ENCODE measurements at places on chromosomes 1 and 21. TPM values are rescaled to one million over a fixed set of nuclear protein-coding genes. Genes with fewer than 3 reads are reported as not detected.

- no peaks in the 10 kb centered on the region for H3K27me3 ChIP-seq
- no peaks in the 10 kb centered on the region for H3K36me3 ChIP-seq
- H3K27ac ChIP-seq, result no peak overlapping the region
- H3K4me1 ChIP-seq, result no peaks in the 10 kb centered on the region
- no peak for DNase-seq
Measured at GRCh38 chr1:240526312-240526711, 85.6 kb downstream of the GREM2 start.

DNA sequence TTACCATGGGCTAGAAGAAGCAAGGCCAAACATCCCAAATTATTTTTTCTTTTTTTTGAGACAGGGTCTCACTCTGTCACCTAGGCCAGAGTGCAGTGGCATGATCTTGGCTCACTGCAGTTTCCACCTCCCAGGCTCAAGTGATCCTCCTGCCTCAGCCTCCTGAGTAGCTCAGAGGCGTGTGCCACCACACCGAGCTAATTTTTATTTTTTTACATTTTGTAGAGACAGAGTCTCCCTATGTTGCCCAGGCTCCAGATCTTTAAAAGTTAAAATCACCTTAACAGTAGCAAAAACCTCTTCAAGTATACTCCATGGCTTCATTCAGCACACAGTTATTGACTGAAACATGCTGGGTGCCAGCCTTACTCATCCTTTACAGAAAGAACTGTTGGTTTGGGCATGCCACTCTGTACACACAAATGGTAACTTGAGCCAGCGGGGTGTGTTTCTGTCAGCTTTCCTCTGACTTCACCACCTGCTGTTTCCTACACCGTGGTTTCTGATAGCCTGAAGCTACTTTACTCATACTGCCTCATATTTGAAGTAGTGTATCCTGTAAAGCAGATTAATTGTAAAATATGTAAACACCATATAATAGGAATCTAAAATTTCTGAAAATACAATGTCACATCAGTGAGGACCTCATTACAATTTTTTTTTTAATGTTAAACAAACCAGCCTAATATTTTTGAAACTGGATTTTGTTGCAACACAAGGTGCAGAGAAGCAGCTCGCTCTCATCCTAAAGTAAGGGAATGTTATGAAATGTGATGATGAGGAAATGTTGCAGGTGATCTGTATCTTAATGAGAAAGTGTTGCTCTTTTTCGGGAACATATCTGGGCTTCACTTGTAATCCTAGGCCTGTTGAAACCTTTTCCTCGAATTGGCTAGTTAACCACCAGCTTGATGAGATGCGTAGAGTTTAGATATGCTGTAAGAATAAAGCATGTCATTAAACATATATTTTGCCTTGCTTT, 113.9 kb downstream of the ATP5PO start:
- no peaks in the 10 kb centered on the region for H3K27me3 ChIP-seq
- H3K4me1 ChIP-seq, result no peaks in the 10 kb centered on the region
- no peak for DNase-seq

- H3K27ac ChIP-seq, result peak within 1 kb of the TSS; percentile 85
- H3K4me1 ChIP-seq, result peaks cover 46% of the 10 kb centered on the region
- no peaks in the 10 kb centered on the region for H3K27me3 ChIP-seq
Measured at GRCh38 chr1:228102791-228103620, at the start of gene C1orf35. Gene C1orf35 (minus strand): TSS chr1:228103325. CDS start chr1:228103227, 98 bp downstream.

Gene AK4
- 0.54 TPM for total RNA-seq

Gene CACNA1E
- not detected for total RNA-seq

Gene RHOU
- 1.8 TPM for total RNA-seq
